ENCODE measurements at places on chromosomes 5 and 9.

DNA sequence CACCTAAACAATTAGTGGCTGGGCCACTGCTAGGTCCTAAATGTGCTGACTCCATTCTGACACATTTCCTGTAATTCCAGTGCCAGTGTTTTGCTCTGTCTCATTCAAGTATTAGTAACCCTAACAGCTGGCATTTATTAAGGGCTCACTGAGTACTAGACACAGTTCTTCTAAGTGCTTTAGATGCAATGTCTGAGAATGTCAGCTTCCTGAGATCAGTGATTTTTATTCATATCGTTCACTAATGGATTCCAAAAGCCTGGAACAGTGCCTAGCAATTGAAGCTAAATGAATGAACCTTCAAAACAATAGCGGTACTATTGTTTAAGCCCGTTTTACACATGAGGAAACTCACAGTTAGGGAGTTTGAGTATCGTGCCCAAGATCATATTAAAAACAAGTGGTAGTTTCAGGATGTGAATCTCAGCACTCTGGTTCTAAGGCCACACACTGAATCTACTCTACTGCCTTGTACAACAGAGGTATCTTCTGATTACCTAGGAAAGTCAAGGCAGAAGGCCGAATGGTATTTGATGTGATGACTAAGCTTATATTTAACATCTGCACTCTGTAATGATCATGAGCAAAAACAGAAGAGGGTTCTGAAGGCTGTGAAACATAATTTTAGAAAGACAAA lies 304.0 kb downstream of the PJA2 start:
- no peak for DNase-seq

GRCh38 chr9:74985041-74985440 lies 32.3 kb upstream of the C9orf40 start:
- DNase-seq = no peak

DNA sequence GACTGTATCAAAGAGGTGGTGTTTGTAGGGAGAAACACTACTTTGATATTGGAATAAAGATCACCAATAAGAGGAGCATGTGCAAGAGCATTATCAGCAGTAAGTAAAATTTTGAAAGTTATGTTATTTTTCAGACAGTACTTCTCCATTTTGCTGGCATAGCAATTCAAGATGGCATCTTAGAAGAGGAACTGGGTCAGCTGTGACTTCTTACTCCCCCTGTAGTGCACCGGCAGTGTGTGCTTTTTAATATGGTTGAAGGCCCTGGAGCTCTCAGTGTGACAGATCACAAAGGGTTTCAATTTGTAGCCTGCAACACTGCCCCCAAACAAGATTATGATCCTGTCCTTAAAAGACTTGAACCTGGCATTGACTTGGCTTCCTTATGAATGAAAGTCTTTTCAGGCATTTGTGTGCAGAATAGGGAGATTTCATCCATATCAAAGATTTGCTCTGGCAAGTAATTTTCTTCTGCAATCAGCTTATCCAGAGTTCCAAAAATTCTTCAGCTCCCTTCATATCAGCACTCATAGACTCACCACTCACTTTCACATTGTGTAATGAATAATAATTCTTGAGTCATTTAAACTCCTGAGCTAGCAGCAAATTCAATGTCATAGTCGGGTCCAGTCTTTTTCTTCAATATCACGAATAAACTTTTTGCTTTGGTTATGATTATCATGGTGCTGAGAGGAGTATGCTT lies 105.7 kb upstream of the MAMDC2 start:
- DNase-seq = no peak

DNA sequence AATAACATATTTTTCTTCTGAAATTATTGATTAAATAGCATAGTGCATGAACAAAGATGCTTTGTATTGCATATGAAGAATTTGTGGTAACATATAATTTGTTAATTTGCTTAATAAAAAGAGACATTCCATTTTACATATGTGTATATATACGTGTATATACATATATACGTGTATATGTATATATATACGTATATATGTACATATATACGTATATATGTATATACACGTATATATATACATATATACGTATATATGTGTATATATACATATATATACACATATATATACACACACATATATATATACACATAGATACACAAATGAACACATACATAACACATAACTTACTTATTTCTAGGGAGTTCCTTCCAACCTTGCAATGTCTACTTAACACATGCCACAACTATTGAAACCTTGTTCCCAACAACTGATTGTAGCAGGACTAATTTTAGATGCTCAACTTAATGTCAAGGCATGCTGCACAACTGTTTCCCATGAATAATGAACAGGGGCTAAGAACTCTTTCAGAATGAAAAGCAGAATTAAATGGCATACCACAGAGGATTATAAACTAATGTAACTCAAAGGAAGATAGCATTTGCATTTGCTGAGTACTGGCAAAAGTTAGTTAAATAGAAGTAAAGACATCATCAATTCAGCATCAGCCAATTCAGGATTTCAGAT lies 17.4 kb downstream of the KIF24 start:
- DNase-seq = no peak

- DNase-seq = no peak
Measured at GRCh38 chr5:39119404-39120051, 45.3 kb upstream of the RICTOR start.

GRCh38 chr5:96297290-96297689 lies 135.8 kb downstream of the PCSK1 start:
- no peak for DNase-seq

DNA sequence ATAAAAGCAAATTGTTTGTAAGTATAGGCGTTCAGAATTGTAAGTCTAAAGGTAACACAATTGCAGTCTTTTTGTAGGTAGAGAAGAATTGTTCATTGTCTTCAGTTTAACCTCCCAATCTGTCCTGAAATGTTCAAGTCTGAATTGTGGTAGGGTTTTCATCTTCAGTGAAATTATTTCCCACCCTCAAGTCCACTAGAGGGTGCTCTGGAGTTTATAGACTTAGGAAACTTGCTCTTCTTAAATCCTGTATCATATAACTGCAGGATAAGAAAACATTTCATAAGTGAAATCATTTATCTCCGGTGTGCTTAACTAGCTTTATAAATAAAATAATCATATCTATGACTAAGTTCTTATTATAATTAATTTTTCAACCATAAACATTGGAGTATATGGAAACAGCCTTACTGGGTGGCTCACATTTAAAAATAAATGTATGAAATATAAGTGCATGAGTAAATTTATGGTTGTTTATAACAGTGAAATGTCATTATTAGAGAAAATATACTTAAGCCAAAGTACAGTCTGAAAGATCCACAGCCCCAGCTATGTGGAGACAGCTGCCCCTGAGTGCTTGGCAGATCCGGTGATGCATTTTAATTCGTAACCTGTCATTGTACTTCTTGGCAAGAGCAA lies 182.4 kb upstream of the OTULINL start:
- no peak for DNase-seq

- no peak for DNase-seq
Measured at GRCh38 chr5:15518786-15519185, 18.8 kb downstream of the FBXL7 start.
